ENCODE measurements at places on chromosomes 2 and 18.

GRCh38 chr2:145012214-145012670, 492.3 kb upstream of the ZEB2 start:
- no peak for DNase-seq

DNA sequence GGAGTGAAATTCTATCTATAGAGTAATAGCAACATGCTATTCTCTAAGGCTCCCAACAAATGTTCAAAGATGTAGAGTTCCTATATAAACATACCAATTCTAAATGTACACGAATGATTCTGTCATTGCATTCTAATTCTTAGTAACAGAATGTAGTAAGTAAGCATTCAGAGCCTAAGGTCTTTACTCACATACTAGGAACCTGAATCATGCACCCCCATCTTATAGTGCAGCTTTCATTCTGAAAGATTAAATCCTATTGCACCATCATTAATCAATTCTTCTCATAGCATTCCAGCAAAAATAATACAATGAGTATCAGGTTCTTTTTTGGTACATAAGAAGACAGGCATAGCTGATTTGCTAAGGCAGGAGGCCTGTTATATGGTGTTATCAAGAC, 230.0 kb downstream of the NCKAP5 start:
- DNase-seq: no peak

- no peak for DNase-seq
Observed at GRCh38 chr2:147211484-147211883, 633.3 kb upstream of the ACVR2A start.

DNA sequence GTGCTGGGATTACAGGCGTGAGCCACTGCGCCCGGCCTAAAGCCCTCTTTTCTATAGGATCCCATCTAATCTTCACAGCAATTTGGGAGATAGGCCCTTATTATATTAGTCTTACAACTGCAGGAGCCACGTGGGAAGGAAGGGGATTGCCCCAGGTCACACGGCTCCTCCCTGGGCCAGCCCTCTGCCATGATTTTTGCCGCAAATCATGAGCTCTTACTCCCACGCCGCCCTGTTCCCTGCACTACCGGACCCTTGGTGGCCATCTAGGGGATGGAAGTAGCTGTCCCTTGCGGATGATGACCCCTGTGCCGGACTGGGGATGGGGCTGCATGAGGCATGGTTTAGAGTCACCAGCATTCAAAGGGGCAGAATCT, 28.4 kb upstream of the PTMA start:
- no peak for DNase-seq

DNA sequence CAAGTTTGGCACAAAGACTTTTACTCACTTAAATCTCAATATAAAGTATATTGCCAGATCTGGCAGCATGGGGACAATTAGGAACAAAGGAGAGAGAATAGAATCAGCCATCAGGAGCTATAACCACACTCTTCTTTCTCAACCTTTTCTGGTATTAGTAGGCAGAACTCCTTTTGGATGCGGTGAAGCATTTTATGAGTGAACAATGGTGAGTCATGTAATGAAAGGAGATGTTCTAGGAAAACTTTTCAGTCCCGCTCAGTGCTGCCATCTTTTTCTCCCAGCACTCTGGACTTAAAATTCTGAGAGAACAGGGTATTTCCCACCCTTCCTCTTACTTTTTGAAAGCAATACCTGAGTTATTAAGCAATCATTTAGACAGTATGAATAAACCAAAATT, 32.2 kb downstream of the PLEKHA3 start:
- no peak for DNase-seq

DNA sequence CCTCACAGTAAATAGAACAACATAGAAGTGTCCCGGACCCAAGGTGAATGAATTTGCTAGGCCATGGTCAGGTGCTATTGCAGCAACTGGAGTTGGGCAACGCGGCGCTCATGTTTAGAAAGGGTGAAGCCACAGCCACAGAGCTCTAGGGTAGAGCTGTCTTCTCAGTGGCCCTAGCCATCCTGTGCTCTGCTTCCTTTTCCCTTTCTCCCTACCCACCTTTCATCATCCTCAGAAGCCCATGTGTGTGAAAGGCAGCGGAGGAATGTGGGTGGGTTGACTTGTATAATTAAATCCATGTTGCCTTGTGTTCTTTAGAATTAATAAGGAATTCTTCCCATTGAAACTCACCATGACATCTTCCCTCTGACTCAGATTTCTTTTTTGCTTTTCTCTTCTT, 336.7 kb downstream of the OSR1 start:
- DNase-seq: no peak

- no peak for DNase-seq
Observed at GRCh38 chr18:9029131-9029530, 73.4 kb upstream of the NDUFV2 start.

- DNase-seq: no peak
Observed at GRCh38 chr18:56413862-56414261, 224.5 kb downstream of the TXNL1 start.

GRCh38 chr2:153478289-153479261, at the start of gene RPRM:
TSS of gene RPRM (minus strand) at chr2:153478762. CDS start at chr2:153478565, 197 bp downstream.
- DNase-seq: no peak

GRCh38 chr18:4549164-4549872, 94.2 kb upstream of the DLGAP1 start:
- no peak for DNase-seq

DNA sequence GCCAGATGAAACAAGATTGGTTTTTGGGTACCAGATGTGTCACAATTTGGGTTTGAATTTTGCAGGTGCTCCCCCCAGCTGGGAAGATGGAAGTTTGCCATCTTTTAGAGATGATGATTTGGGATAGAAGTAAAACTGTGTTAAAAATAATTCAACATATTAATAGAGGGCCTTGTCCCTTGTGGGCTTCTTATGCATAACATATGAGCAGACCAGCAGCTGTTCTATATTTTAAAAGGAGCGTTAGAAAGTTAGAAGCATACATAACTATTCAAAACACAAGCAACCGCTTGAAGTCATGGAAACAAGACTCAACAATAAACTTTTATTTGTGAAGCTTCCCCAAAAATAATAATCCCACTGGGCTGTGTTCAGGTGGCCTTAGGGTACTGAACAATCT, 62.8 kb downstream of the EFEMP1 start:
- DNase-seq: no peak

DNA sequence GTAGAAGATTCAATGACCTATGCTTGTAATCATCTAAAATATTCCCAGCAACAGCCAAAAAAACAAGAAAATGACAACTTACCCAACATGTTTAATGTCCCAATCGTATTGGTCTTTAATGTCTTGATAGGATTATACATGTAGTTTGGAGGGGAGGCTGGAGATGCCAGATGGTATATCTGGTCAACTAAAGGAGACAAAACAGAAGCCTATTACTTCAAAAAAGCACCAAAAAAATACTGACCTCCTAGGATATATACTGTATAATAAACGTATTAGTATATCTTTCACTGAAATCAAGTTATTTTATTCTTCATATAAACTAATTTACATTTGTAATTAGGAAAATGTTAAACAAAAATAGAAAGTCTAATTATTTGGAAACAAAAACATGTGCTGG, 64.5 kb downstream of the UXS1 start:
- DNase-seq: no peak

DNA sequence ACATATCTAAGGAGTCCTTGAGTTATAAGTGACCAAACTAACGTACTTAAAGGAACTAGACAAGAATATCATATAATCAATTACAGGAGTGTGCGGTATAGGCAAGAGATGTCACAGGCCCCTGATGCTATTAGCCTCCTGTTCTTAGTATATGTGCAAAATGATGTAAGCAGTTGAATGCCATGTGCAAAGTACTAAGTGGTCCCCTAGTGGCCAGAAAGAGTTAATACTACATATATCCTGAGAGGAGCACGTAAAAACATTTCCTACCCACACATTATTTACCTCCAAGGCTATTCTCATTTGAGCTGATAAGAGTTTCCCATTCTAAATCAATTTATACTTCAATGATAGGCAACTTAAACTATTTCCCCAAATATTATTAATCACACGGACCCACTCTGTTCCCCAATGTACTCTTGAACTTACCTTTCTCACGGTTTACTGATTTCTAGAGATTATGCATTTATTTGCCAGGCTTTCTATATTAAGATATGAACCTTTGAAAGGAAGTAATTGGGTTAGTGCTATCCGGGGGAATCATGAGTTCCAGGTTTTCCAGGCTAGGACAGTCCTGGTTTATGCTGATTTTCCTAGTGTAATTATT, 158.0 kb upstream of the KLHL14 start:
- DNase-seq: no peak

- DNase-seq: no peak
Observed at GRCh38 chr2:7026742-7027141, 109.5 kb downstream of the RNF144A start.

- DNase-seq: no peak
Observed at GRCh38 chr18:77119101-77119850, 13.3 kb downstream of the MBP start.

DNA sequence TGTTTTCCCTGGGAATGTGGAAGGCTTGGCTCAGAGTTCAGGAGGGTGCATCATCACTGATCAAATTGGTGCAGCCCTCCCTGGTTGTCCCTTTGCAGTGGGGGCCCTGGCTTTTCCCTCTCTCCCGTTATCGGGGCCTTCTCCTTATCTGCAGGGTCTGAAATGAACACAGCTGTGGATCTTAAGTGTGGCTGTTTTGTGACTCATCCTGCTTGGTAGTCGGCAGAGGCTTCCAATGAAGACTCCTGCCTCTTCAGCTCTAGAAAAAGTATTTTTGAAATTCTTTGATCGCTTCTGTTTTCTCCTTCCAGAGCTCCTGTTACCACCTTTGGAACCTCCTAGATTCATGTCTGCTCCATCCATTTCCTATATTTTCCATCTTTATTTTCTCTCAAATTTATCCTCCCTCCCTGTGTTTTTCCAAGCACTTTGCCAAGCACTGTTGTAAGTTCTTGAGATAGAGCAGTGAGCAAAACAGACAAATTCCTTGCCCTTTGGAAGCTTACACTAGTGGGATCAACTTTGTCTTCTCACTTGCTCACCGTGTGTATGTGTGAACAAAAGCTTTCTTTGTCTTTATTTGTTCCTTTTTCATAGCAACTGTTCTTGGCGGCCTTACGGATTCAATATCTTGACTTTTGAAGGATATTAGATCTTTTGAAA, 45.7 kb downstream of the RALB start:
- DNase-seq: no peak

DNA sequence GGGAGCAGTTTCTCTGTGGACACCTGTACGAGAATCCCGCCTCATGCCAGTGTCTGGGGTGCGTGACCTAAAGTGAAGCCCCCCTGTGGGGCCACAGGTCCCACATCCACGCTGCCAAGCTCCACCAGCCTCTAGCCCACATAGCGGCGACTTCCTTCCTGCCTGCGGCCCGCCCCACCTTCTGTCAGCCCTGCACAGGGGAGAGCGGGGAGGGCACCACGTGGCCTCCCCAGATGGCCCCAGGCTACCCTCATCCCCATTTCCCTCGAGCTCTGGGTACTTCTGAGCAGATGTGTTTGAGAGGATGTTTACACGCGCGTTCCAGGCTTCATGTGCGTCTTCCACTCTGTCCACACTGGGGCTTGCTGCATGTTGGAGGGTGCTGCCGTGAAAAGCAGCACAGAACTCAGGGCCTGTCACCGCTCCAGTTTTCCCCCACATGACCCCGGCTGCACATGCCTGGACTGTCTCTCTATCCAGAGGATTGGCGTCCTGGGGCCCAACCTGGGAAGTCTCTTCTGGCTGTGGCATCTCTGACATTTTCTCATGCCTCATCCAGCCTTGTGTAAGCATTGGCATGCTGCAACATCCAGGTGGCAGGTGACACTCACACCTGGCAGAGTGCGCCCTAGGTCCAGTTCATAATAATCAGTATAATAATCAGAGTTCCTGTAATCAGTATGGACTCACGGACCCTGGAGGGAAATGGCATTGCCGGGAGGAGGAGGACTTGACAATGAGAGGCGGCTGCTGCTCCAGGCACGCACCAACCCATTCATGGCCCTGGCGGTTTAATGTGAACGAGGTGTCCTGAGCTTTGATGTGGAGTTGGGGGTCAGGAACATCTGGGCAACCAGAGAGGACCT, 146.3 kb upstream of the TWIST2 start:
- no peak for DNase-seq

DNA sequence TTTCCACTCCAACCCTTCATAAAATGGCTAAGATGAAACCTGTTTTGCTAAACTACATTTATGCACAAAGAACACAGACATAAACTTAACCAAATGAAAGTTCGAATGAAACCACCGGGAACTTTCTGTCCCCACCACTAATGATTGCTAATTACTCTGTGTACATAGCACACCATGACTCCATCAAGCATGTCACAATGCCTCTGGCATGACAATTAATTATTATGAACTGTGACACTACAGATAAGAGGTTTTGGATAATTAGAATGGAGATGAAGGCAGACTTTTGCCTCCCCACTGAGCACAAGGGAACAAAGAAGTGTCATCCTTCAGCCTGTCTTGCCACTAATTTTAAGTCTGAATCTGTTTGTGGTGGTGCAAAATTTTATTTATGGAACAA, 1.5 kb downstream of the DAPL1 start:
- no peak for DNase-seq

DNA sequence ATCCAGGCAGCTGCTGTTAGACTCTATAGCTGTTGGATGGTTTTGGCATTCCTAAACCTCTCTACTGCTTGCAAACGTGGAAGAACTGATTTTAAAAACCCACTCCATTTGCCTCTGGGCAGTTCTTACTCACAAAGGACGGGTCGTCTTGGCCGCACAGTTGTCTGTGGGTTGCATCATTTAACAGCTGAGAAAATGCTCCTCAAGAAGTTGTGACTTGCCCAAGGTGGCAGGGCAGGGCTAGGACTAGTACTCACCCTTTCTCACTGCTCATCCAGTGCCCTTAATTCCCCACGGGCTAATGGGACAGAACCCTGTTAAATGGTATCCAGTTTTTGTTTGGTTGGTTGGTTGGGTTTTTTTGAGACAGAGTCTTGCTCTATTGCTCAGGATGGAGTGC, 997 bp upstream of the DRC1 start:
- DNase-seq: no peak

GRCh38 chr2:236510034-236510433, 59.6 kb upstream of the ACKR3 start:
- DNase-seq: no peak

- no peak for DNase-seq
Observed at GRCh38 chr18:37567994-37568359, 2.4 kb upstream of the CELF4 start.

DNA sequence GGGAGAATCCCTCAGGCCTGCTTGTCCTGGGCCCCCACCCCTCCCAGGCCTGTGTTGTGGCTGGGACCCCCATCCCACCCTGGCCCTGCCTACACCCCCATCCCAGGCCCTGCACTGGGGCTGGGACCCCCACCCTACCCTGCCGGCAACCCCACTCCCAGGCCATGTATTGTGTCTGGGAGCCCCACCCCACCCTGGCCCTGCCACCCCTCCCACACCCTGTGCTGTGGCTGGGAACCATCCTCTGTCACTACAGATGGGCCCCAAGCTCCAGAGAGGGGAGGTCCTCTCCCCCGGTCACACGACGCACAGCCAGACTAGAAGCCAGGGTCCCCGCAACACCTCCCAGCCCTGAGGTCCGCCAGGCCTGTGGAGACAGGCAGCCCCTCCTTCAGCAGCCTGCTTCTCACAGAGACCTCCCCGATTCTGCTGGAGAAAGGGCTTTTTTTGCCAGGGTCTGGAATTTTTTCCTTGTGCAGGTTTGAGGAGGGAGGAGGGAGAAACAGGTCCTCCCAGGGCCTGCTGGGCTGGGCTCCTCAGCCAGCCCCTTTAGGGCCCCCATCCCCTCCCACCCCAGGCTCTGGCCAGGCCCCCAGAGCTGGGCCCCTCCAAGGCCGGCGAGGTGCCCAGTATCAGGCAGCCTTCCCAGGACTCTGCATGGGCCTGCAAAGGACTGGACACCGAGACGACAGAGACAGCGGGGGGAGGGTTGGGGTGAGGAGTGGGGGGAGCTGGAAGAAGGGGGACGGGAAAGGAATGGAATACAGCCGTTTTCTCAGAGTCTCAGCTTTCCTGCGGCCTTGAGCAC, 28.0 kb downstream of the KIF1A start:
- no peak for DNase-seq

GRCh38 chr2:130873700-130874346, 37.1 kb downstream of the ARHGEF4 start:
- no peak for DNase-seq
